Activated CD8-positive, alpha-beta memory T cell treated with anti-CD3 and anti-CD28 coated beads for 1 hour (primary cell): ENCODE measurements at places on chromosomes 2 and 18.

DNA sequence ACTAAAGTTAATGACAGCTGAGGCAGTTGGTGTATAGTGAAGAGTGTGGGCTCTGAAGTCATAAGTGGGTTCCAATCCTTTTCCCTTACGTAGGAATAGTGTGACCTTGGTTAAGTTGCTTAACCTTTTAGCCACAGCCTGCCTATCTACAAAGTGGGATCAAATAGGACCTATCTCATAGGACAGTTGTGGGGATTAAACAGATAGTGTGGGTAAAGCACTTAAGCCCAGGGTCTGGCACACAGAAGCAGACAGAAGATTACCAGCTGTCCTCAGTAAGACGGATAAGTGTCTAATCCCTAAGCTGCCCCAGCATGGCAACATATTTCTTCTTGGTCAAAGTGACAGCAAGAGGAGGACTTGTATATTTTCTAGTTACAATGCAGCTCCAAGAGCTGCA, 28.2 kb downstream of the UBE2F start:
- no peak for DNase-seq

GRCh38 chr2:20516646-20517341, 69.9 kb downstream of the RHOB start:
- DNase-seq = no peak

DNA sequence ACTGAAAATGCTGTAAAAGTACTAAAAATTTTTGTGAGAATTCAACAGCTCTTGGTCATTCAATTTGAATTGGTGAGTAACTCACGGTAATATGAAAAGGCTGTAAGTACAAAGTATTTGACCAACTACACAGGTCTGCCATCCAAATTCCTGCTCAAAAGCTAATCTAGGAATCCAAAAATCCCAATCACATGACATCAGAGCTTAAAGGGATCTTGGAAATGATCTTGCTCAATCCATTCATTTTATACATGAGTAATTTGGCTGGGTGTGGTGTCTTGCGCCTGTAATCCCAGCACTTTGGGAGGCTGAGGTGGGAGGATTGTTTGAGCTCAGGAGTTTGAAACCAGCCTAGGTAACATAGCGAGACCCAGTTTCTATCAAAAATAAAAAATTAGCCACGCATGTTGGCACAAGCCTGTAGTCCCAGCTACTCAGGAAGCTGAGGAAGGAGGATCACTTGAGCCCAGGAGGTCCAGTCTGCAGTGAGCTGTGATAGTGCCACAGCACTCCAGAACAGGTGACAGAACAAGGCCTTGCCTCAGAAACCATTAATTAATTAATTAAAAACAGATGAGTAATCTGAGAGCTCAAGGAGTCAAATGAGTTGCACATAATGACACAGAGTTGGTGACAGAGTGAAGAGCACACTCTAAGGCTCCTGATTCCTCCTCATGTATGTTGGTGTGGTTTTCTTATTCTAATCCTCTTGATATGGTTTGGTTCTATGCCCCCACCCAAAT, 19.8 kb downstream of the SPIRE1 start:
- DNase-seq = no peak

DNA sequence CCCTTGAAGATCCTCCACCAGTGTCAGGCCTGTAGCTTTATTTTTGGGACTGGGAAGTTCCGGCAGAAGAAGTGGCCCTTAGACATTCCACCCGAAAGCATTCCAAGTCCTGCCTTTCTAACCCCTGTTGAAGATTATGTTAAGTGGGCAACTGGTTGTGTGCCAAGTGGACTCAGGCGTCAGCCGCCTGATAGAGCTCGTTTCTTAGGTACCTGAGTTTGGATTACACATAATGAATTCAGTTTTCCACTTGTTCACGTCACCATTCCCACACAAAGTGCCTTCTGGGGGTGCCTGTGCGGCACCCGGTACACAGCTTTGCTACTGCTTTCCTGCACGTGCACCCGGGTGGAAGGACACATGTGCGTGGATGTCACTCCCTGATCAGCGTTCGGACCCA, 156.5 kb downstream of the PTGR3 start:
- DNase-seq = no peak

GRCh38 chr2:23379220-23379695, 5.7 kb upstream of the KLHL29 start:
- no peak for DNase-seq

DNA sequence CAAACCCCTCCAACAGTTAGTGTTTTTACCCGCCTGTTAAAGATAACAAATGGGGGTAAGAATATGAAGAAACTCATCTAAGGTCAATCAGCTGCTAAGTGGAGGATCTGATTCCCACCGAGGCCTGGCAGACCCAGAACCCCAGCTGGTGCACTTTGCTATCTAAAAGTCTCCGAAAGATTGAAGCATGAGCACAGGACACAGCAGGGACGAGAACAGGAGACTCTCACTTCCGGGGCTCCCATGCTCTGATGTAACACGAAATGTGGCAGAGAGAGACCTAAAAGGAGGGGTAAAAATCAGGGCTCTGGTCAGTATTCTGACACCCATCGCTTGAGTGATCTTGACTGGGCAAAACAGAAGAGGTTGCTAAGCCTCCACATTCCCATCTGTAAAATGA, 119.7 kb downstream of the PDCL3 start:
- no peak for DNase-seq

- DNase-seq = no peak
Measured at GRCh38 chr2:33766175-33766574, 167.1 kb upstream of the FAM98A start.

- DNase-seq = no peak
Measured at GRCh38 chr2:216056739-216057138, 24.9 kb downstream of the PECR start.

- DNase-seq = no peak
Measured at GRCh38 chr2:173681881-173682650, 283.1 kb downstream of the SP3 start.

GRCh38 chr2:172969166-172969565, 106.5 kb upstream of the MAP3K20 start:
- no peak for DNase-seq

DNA sequence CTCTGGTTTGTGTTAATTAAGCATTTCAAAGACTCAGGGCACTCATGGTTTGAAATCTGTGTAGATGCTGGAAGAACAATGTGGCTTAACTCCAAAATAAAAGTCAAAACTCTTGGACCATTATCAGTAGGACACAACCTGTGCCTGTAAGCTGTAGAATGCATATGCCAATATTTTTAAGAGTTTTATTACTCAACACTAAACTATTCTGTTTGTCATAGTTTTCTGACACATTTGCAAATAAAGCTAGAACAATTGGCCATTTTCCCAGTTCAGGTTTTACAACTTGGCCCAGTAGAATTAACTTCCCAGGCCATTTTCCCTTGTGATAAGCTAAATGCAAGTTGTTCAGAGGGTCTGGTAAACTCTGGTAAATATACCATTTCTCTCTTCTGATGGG, 713.1 kb downstream of the CBLN2 start:
- no peak for DNase-seq

GRCh38 chr2:109318150-109318948, 189.3 kb downstream of the SH3RF3 start:
- no peak for DNase-seq

- no peak for DNase-seq
Measured at GRCh38 chr2:15510131-15510530, 51.0 kb downstream of the NBAS start.

DNA sequence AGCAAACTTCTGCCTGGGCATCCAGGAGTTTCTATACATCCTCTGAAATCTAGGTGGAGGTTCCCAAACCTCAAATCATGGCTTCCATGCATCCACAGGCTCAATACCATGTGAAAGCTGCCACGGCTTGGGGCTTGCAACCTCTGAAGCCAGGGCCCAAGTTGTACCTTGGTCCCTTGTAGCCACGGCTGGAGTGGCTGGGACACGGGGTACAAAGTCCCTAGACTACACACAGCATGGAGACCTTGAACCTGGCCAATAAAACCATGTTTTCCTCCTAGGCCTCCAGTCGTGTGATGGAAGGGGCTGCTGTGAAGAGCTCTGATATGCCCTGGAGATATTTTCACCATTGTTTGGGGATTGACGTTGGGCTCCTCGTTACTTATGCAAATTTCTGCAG, 43.4 kb upstream of the GALNT13 start:
- DNase-seq = no peak

DNA sequence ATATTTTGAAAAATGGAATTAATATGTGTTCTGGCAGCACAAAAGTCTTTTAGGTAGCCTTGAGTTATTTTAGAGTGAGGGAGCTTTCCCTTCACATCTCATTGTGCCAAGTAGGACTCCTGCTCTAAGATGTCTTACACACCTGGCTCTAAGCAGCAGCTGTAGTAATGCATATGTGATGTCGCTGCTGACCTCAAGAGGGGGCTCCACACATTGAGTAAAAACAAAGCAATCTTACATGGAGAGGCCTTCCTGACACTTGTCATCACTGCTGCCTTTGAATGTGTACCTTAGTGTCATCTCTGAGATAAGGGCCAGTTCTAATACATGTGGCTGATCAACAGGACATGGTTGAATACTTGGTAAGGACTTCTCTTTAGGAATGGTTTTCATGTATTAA, 75.8 kb downstream of the ACTR3 start:
- DNase-seq = no peak

DNA sequence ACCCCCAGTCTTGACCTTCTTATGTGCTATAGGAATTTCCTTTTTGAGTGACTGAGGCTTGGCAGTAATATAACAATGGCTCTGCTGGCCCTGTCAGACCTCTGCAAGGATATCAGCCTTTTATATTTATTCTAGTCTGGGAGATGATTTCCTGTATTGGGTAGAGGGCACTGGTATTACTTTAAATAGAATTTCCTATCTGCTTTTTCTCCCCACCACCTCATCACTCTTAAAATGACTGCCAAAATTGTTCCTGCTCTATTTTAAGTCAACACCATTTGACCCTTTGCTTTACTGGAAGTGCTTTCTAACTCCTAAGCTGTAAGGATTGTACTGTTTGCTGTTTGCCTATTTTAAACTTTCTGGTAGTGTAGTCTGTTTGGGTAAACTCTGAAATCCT, 658.4 kb upstream of the FSHR start:
- no peak for DNase-seq

- DNase-seq = no peak
Measured at GRCh38 chr18:78770139-78770822, 209.3 kb upstream of the SALL3 start.

- no peak for DNase-seq
Measured at GRCh38 chr2:129480790-129481189, 498.7 kb upstream of the RAB6C start.

DNA sequence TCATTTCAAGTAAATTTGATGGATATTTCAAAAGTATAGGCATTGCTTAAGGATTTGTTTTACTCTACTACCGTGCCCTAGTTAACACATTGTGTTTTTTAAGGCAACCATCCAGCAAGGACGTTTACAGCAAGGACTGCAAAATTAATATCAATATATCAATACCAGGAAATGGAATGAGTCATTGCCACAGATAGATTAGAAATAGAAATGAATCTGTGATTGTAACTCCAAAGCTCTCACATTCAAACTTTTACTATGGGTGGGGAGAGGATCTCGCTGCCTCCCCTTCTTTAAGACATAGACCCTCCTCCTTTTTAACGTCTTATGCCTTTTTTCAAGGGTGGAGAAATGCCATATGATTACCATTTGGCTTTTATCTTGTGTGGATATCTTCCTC, 3.8 kb downstream of the CD28 start:
- no peak for DNase-seq

DNA sequence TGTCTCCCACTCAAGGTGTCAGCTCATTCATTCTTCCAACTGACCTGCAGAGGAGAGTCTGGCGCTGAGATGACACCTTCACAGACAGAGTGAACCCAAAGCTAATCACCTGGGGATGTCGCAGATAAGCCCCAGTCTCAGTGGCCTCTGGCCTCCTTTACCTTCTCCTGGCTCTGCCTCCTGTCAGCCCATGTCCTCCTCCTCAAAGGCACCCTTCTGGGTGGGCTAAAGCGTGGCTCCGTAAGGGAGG, 194.1 kb downstream of the MIB1 start:
- no peak for DNase-seq

- DNase-seq = no peak
Measured at GRCh38 chr18:72180689-72181088, 363.5 kb downstream of the CBLN2 start.

DNA sequence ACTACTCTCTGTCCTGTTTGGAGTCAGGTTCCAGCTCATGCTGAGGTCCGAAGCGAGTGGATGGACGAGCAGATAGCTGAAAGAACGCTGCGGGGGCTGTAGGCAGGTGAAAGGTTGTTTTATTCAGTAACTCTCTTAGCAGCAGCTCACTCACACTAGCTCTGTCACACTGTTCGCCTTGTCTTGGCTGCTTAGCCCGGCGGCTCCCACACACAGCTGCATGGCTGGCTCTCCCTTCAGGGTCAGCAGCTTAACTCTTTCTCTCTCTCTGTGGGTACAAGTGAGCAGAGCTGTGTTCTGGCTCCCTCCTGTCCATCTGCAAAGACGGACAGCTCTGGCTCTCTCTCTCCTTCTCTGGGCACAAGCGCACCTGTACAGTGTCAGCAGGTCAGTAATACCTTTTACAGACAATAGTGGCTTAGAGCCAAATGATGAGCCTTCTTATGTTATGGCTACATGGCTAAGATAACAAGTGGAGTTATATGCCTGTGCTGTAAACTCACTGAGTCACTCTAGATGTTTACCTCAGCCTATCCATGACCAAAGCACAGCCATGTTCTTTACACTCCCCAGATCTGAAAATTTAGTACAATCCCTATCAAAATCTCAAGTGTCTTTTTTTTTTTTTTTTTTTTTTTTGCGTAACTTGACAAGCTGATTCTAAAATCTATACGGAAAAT, 149.3 kb downstream of the GALNT1 start:
- DNase-seq = no peak

DNA sequence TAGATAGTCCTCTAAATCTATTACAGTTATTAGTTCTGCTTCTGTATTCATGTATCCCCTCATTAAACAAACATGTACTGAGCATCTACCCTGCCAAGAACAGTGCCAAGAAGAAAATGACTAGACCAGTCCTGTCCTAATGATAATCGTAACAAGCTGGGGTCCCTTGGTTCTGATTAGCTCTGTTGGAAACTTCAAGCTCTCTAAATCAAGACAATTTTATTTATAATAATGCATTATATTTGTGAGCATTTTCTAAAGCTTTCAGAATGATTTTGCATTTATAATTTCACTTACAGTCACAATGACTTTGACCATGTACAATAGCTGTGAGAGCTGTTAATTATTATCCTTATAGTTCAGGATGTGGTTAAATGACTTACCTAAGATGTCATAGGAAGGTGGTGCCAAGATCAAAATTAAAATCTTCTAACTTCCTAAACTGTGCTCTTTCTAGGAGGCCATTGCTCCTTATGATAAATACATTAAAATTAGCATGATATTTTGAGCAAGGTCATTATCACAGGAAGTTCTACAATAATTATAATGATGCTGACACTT, 336.5 kb upstream of the SLC39A10 start:
- DNase-seq = no peak

DNA sequence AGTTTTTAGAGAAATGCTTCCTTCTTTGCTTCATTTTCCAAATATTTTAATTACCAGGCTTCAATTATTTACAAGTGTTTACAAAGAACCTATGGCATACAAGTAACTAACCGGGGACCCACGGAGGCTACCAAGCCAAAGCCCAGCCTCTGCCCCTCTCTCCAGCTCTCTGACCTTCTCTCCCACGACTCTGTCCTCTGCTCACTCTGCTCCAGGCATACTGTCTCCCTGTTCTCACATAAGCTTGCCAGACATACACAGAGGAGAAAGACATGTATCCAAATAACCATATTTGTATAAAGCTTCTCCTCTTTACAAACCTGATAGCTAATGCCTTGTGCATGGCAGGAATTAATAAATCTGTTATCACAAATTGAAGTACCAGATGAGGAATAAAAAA, 141.3 kb downstream of the ZNF521 start:
- DNase-seq = no peak
